Left hindlimb (tissue), 1 donor: ENCODE measurements at places on chromosomes 1 and 21.

GRCh38 chr1:239802275-239802674, 289.4 kb upstream of the FMN2 start:
- DNase-seq = no peak

DNA sequence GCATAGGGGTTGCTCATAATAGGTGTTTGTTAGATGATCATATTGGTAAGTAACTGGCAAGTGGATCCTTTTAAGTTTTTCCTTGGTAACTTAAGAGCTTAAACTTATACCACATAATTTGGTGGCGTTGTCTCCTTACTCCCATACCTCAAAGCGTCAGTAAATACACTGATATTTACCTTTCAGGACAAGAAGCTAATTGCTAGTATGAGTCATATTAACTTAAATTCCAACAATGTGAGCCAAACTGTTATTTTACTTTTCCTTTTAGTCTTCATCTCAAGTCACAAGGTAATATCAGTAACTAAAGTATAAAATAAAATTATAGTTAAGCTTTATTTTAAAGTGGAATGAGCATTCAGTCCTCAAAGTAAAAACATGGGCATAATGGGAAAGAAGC, 9.0 kb upstream of the SH3GLB1 start:
- no peak for DNase-seq

- DNase-seq = no peak
These were observed 657 bp upstream of the HDAC1 start for GRCh38 chr1:32291145-32291707.

GRCh38 chr1:75342786-75343185, 208.6 kb downstream of the LHX8 start:
- no peak for DNase-seq

GRCh38 chr1:170590921-170591705, 59.1 kb downstream of the GORAB start:
- no peak for DNase-seq

GRCh38 chr1:165355977-165356811, at the start of gene LMX1A:
Gene LMX1A, minus strand, starts transcription at chr1:165356715. Its CDS starts 1,156 bp downstream, at chr1:165355559.
- peak; percentile 68 for DNase-seq

DNA sequence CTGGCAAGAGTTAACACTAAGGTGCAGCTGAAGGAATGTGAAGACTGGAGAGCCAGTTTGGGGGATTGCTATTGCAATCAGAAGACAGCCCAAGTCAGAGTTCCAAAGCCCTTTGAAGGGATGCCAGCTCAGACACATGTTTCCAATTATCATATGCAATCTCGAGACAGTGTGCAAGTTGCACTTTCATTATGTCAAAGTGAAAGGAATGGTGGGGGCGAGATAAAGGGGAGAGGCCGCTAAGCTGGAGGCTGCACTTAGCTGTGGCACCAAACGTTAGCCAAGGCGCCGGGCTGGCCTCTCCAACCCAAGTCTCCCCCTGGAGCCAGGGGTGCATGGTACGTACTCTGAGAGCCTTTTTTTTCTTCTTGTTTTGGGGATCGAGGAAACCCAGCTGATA, 58.0 kb downstream of the NGF start:
- peak; percentile 59 for DNase-seq

- no peak for DNase-seq
These were observed 1.6 kb downstream of the SYT2 start for GRCh38 chr1:202708456-202709275.

- no peak for DNase-seq
These were observed 139.1 kb downstream of the TNR start for GRCh38 chr1:175604039-175604941.

- DNase-seq = peak; percentile 19
These were observed 6.1 kb upstream of the LHX8 start for GRCh38 chr1:75127916-75128717.

DNA sequence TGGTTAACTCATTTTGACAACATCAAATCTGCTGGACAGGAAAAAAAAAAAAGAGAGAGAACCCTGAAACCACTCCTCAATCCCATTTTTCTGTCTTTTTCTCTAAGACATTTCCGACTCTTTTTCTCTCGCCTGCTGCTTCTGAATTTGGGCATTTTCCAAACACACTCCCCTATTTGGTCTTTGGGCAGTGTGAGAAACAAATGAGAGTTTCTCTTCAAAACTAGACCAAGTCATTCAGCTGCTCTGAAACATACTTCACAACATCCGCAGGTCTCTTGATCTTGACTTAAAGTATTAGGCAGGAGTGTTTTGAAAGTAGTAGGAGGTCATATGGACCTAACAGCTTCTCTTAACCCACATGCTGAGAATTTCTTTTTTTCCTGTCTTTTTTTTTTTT, 364.8 kb upstream of the ESRRG start:
- DNase-seq = no peak

- DNase-seq = no peak
These were observed 29.9 kb downstream of the FAF1 start for GRCh38 chr1:50930193-50930592.

- DNase-seq = no peak
These were observed 220.3 kb upstream of the NFIA start for GRCh38 chr1:60861961-60862567.

DNA sequence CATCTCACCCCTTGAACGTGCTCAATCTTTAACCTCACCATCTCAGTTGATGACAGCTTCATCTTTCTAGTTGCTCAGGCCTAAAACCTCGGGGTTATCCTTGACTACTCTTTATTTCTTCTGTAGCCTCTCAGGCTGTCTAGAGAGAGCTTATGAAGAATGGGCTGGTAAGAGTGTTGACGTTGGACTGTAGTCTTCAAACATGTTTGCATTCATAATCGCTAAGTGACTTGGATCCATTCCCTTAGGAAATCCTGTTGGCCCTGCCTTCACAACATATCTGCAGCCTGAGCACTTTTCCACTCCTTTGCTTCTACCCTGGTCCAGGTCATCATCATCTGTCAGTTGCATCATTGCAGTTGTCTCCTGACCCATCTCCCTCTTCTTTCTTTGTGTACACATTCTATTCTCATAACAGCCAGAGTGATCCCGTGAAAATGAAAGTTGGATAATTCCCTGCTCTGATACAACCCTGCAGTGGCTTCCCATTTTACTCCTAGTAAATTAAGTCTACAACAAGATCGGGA, 10.5 kb downstream of the UCK2 start:
- no peak for DNase-seq

GRCh38 chr1:113223546-113223945, 150.5 kb downstream of the LRIG2 start:
- no peak for DNase-seq

GRCh38 chr1:167231873-167232450, 11.3 kb downstream of the POU2F1 start:
- DNase-seq = no peak

- no peak for DNase-seq
These were observed 2.3 kb downstream of the TENT5C start for GRCh38 chr1:117608115-117608615.

DNA sequence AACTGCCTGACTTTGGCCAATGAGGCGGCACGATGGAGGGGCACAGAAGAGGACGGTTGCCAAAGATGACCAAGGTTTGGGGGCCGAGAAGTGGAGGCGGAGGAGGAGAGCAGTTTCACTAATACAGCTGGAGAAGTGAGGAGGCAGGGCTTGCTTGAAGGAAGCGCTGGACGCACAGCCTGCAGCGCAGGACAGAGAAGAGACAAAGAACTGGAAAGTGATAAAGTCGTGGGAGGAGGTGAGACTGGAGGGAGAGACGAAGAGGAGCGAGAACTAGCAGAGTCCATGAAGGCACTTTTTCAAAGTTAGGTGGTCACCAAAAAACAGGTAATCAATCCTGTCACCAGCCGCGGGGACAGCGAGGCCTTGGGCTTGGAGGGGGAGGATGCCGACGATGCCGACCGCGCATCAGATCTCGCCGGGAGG, 771 bp downstream of the PACC1 start:
- no peak for DNase-seq

DNA sequence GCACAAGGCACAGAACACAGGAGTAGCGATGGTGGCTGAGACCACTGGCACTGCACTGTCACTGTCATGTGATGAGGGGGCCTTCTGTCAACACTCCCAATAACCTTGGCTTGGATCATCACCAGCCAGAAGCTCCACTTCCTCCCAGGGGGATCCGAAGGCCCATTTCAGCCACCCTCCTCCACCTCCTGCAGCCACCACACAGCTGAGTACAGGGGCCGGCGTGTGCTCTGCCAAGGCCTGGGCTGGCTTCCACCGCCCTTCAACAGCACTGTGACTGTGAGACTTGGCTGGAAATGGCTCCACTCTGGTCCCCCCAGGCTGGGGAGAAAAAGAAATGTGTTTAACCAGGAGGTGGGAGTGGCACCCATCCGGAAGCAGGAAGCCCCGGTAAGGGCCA, 9.9 kb upstream of the NADK start:
- DNase-seq = no peak

GRCh38 chr1:154730986-154731489, 123.1 kb upstream of the ADAR start:
- DNase-seq = no peak

DNA sequence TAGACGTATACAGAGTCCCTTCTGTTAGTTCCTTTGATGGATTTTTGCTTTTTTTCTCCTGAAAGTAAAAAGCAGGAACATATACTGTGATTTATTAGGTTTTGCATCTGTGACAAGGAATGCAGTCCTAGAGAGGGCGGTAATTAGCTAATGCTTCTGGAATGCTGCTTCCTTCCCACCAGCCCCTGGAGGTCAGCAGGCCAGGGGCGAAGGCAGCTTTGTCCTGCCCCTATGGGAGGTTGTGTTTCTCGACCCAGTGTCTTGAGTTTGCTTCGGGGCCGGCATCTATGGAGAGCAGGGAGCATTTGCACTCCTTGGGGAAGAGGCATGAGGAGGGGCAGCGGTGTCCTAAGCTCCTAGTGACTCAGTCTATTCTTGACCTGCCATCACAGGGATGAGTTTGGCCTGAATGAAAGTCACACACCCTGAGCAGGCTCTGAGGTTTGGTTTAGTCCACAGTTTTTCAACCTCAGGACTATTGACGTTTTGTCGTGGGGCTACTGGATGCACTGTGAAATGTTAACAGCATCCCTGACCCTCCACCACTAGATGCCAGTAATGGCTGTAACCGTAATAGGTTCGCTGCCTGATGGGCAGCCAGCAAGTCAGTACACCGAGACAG, 85.0 kb upstream of the KCNJ15 start:
- no peak for DNase-seq

DNA sequence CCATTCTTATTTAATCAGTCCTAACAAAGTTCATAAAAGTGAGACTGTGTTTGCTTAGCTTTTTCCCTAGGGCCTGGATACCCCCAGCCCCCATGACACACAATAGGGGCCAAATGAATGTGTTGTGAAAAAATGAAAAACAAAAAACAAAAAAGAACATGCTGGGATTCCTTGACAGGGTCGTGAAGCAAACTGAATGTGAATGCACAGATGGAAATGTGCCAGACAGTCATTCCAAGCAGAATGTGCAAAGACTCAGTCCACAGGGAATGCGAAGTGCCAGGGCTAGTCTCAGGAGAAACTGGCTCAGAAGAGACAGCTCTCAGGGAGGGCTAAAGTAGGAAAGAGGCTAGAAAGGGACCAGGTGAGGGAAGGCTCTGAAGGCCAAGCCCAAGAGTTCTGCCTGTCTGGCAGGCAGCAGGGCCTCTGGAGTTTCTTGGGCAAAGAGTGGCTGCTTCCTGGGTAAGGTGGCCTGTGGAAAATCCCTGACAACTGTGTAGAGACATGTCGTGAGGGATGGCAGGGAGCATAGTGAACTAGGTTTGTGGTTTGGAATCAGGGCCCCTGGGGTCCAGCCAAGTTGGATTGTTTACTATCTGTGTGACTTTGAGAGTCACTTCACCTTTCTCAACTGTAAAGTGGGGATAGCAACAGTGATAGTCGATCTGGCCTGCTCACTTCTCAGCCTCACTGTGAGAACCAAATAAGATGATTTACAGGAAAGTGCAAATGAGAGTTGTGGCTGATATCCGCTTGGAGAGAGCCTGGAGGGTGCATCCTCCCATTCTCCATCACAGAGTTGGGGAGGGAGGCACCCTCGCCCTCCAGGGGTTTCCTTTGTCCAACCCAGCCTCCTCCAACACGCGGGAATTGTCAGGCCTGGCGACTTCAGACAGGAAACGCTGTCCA, 1.2 kb upstream of the ADAM15 start:
- DNase-seq = peak; percentile 35

DNA sequence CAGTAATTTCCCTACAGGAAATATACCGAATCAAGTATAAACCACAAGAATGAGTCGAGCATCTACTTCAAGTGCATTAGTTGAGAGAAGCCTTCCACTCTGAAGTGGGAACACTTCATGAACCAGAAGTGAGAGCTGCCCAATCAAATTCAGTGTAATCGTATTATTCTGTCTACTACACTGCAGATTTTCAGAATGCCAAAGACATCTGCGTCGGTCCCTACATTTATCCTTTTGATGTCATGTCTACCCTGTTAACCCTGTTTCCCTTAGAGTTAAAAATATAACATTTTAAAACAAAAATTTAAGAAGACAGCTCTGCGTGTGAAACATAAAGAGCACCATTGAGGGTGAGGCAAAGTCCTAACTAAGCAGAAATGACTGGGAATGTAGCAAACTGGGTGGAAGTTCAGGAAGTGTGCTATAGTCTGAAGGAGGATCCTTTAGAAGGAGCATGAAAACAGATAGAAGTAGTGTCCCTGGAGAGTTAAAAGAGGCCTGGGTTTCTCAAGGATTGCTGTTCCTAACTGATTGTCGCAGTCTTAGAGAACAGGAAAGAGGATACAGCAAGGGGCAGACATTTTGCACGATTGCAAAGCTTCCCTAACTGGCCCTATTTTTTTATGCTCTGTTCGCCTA, 291.2 kb downstream of the PTPRC start:
- DNase-seq = no peak

DNA sequence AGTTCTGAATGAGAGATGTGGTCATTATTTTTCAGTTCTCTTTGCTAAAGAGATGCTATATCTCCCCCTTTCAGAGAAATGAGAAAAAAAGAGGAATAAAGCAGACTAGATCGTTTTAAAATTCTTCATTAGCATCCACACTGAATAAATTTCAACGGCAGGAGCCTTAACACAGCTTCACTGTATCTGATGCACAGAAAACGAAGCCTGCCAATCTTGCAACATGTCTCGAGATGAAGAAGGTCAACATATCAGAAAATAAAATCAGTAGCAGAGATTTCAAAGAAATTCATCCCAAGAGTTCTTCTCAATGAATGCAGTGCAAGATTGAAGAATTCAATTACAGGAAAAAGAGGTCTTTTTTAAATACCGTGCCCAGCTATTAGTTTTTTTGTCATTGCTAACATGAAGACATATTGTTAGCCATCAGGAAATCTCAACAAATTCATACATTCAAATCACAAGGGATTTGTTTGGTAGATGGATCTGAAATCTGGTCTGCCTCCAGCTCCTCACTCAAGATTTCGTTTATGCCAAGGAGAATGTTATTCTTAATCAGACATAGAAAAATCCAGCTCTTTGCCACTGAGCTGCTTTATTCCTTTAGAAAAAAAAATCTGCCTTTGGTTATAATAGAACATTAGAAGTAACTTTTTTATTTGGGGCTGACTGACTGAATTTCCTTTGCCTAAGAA, 76.4 kb upstream of the DAB1 start:
- no peak for DNase-seq
